ENCODE measurements at places on chromosomes 6 and 20. TPM values are rescaled to one million over a fixed set of nuclear protein-coding genes. Genes with fewer than 3 reads are reported as not detected.

DNA sequence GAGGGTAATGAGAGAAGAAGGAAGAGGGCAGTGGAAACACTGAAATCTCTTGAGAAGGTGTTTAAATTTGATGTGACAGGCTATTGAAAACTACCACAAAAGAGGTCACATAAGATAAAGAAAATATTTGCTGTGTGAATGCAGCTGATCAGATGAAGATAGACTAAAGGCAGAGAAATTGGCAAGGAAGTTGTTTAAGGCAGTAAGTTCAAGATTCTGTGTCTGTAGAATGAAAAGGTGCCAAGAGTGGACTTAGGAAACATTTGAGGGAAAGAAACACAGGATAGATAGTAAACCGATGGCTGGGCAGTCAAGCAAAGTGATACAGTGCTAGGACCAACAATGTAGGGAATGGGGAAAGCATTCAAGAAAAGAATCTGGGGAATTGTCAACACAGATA lies 332.3 kb upstream of the MARCKS start:
- no peak for DNase-seq

Gene EYS
- total RNA-seq: not detected

GRCh38 chr6:15569035-15569995 lies 93.5 kb downstream of the DTNBP1 start:
- no peak for DNase-seq

- DNase-seq: no peak
Observed at GRCh38 chr6:33822575-33823395, 19.0 kb upstream of the MLN start.

Gene TRPC4AP
- 45.5 TPM for total RNA-seq

Gene PET117
- 11.3 TPM for total RNA-seq

Gene SAPCD1
- 8.6 TPM for total RNA-seq

DNA sequence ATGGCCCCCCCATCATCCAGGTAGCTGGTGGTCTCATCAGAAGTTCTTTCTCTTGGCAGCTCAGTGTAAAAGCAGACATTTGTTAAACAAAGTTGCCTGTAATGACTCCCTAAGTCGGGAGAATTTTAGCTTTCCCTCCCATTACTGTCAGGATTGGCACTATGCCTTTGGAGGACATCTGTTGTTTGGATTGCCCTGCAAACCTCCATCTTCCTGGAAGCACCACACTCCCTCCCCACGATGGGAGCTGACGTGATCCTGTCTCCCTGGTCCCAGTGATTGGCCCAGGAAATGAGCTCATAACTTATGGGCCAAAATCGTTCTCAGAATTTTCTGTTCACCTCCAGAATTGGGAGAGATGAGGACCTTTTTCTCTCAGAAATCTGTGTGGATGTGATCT lies 42.6 kb upstream of the CNR1 start:
- no peak for DNase-seq

GRCh38 chr20:53658973-53659372 lies 65.3 kb upstream of the ZNF217 start:
- no peak for DNase-seq

Data from GM12878 (cell line).